ENCODE measurements at places on chromosomes 16 and 17.

DNA sequence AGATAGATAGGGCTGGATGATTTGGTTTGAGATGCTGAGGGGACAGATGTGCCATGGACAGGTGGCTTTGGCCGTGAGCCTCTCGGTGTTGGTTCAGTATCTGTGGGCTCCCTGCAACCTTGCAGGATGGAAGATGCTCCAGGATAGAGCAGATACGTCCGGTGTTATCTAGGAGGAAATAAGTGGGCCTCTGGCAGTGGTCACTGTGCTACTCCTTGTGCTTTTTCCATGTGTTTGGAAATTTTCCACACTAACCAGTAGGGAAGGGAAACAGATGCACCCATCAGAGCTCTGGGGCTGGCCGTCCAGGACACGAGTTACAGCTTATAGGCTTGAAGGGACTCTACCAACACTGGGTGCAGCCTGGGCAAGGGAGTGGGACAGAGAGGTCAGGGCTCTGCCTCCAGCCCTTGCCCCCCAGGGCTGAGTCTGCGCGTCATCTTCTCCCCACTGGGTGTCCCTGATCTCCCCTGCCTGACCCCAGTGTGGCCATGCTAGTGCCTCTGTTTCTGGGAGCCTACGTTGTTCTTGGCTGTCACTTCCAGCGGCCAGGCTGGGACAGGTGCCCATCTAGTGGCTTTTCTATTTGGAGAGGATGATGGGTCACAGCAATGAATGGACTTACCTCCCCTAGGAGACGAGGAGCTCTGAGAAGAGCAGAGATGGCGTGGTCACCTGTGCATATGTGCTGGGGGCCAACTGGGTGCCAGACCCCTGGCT lies 166.9 kb downstream of the SEC14L1 start:
- DNase-seq: no peak

DNA sequence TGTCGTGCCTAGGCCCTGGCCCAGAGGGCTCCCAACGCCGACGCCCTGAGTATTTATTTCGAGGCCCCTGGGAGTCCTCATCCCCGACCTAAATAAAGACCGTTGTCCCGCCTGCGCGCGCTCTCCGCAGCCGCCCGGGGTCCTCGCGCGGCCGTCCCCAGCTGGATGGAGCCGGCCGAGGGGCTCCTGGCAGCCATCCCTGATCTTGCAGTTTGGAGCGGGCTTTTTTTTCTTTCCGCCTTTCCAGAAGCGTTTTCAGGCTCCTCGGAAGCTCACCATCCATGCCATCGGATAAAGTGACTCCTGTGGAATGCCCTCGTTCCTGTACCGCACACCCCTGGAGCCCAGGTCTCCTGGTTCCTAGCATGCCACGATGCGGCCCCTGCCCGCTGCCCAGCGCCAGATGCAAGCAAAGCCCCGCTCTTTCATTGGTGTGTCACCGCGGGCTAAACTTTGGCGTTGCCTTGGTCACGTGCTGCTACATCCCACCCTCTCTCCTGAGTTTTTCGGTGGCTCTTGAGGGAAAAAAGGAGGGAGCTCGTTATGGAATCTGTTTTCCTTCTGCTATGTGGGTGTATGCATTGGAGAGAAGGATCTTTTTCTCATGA lies 716 bp downstream of the TMEM94 start:
- peak; percentile 65 for DNase-seq

DNA sequence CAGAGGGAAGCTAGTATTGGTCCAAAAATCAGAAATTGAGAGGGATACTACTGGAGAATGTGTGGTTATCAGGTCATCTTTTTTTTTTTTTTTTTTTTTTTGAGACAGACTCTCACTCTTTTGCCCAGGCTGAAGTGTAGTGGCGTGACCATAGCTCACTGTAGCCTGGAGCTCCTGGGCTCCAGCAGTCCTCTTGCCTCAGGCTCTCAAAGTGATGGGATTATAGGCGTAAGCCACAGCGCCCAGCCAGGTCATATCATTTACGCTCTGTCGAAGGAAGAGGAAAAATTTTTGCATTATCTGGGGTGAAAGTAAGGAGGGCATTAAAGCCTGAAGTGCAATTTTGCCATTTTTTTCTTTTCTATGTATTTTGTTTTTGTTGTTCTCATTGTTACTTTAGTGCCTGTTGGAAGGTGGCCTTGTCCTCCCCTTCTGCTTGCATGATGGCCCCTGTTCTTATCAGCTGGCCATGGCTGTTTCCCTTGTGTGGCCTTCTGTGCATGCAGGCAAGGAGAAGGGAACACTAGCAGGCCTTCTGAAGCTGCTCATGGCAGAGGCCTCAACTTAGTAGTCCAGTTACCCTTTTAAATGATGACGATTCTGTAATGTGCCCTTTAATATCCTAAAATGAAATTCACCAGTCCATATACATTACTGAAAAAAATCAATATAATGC lies 118.3 kb downstream of the SPECC1 start:
- no peak for DNase-seq

- DNase-seq: no peak
Observed at GRCh38 chr17:48589060-48589830, 796 bp downstream of the HOXB3 start.

DNA sequence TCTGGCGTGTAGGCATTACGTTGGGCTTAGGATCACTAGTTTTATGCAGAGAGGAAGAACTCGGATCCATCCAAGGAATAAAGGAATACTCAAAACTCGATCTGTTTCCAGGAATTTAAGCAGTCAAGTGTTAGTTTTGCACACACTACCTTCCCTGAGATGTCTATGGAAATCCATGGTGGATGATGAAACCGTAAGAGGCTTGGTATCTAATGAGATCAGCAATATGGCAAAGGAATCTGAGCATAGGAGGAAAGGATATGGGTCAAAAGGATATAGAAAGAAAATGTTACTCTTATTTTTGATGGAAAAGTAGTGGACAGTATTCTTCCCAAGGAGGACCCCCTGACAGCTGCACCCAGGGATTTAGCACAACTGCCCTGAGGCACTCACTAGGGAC lies 59.6 kb downstream of the SMG6 start:
- DNase-seq: no peak

DNA sequence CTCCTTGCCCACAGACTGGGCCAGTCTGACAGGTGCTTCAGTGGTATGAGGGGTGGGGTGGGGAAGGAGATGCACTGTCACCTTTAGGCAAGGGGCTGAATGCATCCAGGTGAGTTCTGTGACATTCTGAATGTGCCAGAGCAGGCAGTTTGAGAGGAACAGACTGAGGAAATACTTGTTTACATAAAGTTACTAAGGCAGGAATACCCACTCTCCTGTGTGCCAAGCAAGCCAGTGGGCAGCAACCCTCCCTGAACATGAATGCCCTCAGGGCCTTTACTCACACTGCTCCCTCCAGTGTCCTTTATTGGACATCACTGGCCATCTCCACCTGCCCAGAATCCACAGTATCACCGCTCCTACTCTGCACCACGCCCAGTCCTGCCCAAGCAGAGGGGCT lies 33.1 kb upstream of the ULK2 start:
- DNase-seq: no peak

DNA sequence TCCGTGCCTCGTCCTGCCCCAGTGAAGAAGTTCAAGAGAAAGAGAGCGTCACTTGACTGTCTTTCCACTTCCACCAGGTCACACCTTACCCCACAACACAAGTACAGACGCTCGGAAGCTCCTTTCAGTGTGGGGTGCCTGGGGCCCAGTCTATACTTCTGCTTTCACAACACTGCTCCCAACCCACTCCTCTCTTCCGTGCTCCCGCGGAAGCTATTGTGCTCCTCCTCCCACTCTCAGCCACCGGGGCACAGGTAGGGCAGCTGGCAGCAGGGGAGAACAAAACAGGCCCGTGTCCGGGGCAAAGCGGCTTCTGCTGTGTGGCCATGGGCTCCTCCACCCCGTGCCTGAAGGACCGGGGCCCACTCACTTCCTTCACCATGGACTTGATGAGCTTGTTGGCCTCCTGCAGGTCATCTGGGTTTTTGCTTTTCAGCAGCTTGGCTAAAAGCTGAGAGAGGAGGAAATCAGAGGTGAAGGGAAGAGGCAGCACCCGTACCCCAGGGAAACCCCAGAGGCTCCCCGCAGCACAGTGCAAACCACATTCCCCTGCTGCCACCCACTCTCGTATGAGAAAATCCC lies 18.9 kb downstream of the GGA3 start:
- DNase-seq: no peak

GRCh38 chr17:79070266-79070880 lies 4.3 kb upstream of the ENGASE start:
- no peak for DNase-seq

- no peak for DNase-seq
Observed at GRCh38 chr17:50180111-50180510, 14.3 kb downstream of the SGCA start.

GRCh38 chr16:5633845-5634440 lies 536.3 kb upstream of the EEF2KMT start:
- DNase-seq: peak; percentile 1

DNA sequence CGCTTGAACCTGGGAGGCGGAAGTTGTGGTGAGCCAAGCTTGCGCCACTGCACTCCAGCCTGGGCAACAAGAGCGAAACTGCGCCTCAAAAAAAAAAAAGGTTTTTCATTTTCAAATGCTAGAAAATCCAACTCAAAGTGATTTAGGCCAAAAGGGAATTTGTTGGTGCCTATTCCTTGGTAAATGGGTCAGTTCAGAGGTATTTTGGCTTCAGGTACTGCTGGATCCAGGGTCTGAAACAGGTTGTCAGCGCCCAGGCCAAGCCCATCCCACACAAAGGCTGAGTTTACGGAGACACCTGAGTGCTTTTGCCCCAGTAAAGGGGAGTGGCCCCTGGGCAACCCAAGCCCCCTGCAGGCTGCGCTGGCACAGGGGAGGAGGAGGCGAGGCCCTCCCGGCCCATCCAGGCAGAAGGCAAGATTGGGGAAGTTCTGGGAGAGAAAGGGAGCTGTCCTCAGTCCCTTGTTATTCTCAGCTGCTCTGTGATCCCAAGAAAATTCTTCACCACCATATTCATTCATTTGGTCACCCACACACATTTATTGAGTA lies 8.5 kb upstream of the JPH3 start:
- no peak for DNase-seq

- DNase-seq: peak; percentile 20
Observed at GRCh38 chr16:23508589-23509440, 1.5 kb downstream of the GGA2 start.

DNA sequence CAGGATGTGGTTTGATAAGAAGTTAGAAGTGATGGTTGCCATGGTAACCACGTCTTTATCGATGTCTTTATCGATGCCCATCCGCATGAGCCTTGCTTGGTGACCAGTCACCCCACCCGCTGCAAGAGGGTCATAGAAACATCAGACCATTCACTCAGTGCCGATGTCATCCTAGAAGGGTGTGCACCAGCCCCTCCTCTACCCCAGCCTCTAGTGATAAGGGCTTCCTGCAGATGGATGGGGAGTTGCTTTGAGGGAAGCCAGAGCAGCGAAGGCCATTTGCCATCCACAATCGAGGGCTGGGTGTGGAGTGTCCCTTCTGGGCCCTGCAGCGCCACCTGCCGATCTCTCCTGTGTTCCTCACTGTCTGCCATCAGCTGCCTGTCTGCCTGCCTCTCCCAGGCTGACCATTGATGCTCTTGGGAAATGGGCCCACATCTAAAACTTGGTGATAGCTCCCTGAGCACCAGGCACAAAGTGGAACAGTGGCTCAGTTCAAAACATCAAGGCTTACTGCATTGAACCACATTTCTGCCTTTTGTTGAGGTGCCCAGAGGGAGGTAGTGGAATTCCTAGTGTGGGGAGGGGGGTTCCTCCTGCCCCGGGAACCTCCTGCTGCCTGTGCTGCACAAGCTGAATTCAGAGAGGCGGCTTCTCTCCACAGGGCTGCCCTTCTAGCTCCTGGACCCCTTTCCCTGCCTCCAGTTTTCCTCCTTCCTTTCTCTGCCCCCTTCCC lies 8.9 kb downstream of the CALB2 start:
- DNase-seq: peak; percentile 42

DNA sequence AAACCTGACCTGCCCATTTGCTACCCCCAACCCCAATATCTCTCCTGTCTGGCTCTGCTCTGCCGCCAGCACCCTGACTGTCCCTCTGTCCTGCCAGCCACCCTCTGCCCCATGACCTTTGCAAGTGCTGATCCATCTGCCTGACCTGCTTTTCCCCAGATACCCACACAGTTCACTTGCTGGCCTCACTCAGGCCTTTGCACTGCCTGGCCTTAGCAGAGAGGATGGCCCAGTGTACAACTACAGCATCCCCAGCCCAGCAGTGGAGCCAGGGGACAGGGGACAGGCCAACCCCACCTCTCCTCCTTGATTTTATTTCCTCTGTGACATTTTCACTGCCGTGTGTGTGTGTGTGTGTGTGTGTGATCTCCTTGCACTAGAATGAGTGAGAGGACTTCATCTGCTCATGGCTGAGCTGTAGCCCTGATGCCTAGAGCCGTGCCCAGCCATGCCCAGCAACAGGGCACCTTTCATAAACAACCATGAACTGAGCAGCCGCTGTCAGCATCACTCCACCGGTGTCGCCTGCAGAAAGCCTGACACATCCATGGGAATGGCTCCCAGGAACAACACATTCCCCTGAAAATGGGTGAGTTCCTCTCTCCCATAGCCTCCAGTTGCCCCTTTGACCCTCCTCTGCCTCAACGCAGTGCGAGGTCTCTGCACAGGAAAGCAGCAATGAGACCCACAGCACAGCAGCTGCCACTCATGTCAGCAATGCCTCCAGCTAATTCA lies 36.0 kb upstream of the RBFOX3 start:
- no peak for DNase-seq

DNA sequence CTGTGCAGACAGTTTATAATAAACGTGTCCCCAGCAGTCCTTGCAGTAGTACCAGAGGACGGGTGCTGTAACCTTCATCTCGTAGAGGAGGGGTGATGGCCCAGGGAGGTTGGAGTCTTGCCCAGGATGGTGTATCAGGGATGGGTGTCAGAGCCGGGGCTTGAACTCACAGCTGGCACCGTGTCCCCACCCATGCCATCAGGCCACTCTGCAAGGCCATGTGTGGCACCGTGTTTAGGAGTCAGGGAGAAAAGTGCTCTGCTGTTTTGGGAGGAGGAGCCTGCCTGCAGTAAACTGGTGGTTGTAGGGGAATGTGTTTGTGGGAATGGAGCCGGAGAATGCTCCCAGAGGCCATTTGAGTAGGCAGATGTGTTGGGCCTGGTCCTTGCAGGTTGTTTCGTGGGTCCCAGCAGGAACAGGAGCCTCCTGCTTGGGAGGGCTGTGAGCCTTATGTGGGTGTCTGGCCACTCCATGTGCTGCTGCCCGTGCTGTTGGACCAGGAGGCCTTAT lies 1.7 kb downstream of the ADORA2B start:
- no peak for DNase-seq

GRCh38 chr17:9115214-9116191 lies 94.2 kb downstream of the NTN1 start:
- DNase-seq: peak; percentile 82

DNA sequence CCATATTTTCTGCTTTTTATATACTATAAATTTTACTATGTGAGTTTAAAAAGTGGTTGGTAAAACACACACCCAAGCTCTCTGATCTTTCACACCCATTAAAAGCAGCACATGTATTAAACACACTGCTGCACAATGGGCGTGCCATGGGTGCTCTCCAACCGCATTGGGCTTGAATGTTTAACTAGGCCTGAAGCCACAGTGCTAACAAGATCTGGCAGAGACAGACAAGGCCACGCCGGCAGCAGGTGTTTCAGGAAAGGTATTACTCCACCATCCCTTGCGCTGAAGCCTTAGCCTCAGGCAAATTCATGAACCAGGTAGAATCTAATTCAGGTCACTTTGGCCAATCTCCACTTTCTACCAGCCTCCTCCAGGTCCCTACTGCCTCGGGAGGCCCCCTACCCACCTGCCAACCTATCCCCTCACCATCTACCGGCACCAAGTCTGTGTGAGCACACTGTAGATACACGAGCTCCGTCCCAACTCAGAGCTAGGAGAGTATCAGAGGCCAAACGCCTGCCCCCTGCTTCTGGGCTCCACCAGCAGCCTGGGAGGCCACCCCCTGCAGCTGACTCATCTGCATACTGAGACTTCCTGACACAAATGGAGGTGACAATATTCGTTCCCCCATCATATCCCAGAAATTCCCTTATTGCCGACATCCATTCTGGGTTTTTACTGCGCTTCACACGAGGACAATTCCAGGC lies 95.0 kb downstream of the ADCY9 start:
- DNase-seq: no peak
